ENCODE measurements at places on chromosomes 1 and 21.

DNA sequence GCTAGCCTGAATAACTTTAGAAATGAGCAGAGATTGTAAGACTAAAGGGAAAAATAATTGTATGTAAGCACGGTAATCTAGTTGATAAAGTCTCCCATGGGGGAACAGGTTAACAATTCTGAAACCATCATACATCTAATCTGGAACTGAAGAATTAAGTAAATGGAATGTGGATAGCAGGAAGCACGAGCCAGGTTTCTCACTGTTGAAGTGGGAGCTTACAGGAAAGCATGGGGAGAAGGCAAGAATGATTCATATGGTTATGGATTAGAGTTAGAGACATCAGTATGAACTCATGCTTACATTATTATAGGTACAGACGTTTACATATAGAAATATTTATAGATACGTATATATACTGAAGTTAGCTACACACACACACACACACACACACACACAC lies 83.0 kb downstream of the LEPR start:
- DNase-seq: no peak

- no peak for DNase-seq
Measured at GRCh38 chr1:54028306-54029251, 10.6 kb upstream of the LDLRAD1 start.

DNA sequence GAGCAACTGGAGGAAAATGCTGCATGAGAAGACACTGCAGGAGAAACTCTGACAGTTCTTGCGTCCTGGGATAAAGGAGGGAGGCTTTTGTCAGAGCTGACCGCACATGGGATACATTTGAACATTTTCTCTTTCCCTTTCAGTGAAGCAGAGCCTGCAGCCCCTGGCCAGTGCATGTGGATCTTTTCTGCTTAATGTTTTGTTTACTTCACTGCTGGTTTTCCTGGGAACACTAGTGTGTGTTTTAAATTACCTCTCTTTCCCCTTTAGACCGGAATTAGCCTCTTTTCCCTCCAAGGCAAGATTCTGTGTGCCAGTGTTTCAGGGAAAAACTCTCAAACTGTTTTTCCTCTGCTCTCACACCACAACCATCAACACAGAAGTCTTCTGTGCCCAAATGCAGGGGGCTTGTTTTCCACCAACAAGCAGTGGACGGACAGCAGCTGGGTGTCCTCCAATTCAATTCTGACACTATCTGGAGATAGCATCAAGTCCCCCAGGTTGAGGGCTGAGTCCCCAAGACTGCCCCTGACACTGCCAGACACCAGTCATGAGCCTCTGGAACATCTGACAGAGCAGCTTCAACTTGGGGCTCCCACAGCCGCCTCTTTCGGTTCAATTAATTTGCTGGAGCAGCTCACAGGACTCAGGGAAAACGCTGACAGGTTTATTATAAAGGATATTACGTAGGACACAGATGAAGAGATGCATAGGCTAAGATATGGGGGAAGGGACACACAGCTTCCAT lies 136.2 kb downstream of the RHOU start:
- DNase-seq: no peak

DNA sequence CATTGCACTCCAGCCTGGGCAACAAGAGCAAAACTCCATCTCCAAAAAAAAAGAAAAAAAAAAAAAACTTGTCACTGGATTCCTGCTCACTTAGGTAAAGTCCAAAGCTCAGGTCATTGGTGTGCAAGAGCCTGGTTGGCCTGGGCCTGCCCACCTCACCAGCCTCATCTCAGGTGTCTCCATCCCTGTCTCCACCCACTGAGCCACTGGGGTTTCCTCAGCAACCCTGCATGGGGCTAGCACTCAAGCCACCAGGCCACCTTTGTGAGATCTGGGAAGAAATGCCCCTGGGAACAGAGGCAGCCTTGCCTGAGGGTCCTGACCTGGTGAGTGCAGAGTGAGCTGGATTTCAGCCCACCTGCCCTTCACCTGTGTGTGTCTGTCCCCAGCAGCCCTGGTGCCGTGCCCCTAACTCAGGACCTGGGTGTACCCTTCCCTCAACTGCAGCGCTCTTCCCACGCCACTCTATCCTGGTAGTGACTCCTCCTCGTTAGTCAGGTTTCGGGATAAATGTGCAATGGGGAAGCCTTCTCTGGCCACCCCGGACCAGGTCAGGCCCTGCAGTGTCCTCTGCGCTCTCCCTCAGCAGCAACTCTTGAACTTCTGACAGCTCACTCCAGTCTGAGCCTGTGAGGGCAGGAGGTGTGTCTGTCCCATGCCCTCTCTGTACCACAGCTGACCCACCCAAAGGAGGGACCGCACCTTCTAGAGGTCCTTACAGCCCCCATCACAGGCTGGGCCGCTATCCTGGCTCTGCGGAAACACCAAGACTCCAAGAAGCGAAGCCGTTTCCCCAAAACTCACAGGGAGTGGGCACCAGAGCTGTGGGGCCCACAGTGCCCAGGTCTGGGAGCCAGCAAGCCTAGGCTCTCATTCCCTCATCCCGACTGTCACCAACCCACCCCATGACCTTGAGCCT lies 3.3 kb downstream of the PDZK1IP1 start:
- DNase-seq: no peak

GRCh38 chr21:35475009-35475408 lies 425.9 kb upstream of the RUNX1 start:
- DNase-seq: no peak

DNA sequence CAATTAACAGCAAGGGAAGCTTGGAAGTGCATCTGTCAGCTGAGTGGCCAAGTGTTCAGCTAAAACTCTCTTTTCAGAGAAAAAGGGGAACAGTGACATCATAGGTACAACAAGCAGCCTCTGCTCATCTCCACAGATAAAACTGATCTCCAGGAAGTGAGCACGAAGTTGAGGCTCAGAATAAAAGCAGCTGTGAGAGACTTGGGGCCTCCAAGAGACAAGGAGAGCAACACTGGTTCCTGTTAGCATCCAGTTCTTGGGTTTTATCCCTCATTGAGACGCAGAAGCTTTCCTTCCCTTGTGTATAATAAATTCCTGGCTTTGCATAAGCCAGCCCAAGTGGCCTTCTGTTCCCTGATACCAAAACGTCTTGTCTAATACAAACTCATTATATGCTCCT lies 20.0 kb upstream of the CNN3 start:
- no peak for DNase-seq

DNA sequence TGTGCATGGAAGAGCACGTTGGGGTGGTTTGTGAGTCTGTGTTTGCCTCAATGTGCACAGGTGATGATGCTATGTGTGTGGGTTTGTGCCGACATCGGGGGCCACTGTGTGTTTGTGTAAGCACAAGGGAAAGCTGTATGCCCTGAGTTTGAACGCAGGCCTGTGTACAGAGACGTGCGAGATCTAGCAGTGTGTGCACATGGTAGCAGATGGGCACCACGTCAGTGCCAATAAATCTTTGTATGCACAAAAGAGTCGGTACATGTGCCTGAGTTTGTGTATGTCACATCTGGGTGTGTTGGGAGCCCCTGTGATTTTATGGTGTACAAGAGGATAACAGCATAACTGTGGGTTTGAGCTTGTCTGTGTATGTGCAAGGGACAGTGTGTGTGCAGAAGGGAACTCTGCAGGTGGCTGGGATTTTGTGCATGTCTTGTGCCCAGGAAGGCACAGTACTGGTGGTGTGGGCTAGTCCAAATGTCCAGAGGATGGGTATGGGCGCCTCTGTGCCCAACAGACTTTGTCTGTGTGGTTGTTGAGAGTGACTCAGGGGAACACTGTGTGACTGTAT lies 32.0 kb upstream of the WASF2 start:
- no peak for DNase-seq

- DNase-seq: no peak
Measured at GRCh38 chr1:182246783-182247182, 144.8 kb downstream of the GLUL start.

GRCh38 chr21:36661511-36662309 lies 37.2 kb upstream of the SIM2 start:
- no peak for DNase-seq

DNA sequence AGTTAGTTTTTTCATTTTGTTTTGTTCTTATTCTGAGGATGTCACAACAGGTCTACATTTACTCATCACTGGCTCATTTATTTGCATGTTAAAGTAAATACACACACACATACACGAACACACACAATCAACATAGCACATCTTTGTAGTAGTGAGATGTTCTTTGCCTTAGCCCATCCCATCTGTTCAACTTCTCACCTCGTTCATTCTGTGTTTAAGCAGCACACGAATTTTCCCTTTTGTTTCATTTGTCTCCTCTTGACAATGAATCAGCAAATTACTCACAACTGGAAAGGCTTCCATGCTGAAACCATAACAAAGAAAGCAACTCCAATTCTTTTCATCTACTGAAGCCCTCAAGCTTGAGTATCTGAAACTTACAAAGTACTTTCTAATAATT lies 133.3 kb upstream of the CHRM3 start:
- DNase-seq: no peak

DNA sequence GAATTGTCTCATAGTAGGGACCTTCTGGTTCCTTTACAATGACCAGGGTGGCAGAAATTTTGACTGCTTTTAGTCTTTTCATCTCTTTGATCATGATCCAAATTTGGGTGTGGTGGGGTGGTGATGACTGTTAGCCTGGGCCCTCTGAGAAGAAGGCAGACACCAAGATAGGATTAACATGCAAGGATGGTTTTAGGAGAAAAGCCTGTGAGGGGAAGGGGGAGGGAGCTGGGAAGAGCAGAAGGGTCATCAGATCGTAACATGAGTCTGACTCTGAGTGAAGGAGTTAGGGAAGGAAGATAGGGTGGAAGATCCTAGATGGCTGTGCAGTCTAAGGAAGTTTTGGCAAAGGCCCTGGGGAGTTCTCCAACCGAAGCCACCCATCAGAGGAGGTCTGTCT lies 28.5 kb upstream of the CAMSAP2 start:
- DNase-seq: no peak

DNA sequence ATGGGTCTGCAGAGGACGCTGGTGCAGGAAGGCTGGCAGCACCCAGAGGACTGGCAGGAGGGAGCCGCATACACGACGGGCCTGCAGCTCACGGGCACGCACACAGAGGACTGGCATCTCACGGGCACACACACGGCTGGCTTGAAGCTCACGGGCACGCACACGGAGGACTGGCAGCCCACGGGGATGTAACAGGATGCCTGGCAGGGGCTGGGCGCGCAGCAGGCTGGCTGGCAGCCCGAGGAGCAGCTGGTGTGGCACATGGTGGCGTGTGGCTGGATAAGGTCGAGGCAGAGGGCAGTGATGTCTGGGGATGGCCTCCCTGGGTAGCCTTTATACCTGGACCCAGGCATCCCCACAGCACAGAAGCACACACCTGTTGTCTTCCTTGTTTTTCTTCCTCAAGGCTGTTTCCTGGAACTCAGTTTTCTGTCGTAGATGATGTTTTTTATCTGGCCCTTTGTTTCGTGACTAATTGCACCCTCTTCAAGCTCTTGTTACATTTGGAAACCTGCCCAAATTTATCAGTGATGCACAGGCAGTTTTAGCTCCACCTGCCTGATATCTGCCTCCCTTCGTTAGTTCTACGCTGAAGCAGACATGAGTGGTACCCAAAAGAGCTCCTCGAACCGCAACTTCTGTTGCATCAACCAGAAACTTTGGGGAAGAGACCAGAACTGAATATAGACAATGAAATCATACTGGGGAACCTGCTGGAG lies at the start of gene KRTAP12-1:
Gene KRTAP12-1 (minus strand): TSS at position 303 of the 719 bp plus-strand sequence. CDS start 40 bp downstream, at position 263.
- no peak for DNase-seq
